ENCODE measurements at places on chromosomes 11 and 22.

DNA sequence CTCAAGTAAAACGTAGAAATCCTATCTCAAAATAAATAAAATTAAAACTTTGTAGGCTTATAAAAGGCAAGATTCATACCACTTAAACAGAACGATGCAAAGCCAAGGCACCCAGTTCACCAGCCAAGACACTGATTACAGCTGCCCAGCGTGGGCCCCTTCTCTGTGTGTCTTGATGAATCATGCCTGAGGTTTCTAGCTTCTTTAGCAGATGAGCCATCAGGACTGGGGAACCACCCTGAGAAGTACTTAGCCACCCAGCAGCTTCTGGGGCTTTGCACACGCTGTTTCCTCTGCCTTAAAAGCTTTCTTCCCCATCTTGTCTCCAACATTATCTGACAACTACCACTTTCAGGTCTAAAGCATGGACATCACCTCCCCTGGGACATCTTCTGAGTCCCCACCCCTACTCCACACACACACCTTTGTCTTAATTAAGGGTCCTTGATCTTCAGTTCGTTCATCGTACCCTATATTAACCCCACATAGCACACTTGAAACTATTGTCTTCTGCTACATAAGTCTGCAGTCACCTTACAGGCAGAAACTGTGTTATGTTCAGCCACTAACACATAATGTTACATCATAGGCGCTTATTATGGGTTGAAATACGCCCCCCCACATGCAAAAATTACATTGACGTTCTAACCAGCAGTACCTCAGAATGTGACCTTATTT, 8.7 kb upstream of the LAYN start:
- DNase-seq, result peak; percentile 86

GRCh38 chr11:94815705-94816344, 47.7 kb downstream of the AMOTL1 start:
- no peak for DNase-seq

DNA sequence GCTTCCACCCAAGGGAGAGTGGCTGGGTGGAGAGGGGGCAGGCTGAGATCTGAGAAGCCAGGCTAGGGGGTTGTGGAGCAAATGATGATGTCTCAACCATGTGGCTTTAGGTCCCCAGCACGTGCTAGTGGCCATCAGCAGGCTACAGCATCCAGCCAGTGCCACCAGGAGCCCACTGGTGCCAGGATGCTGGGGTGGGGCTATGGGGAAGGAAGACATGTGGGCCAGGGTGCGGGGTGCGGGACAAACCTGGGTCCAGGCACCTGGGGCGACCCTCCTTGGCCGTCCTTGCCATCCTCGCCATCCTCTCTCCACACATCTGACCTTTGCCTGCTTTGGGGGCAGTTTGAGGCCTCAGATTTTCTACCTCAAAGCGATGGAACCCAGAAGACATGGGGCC, 104.3 kb downstream of the KCNQ1 start:
- DNase-seq, result no peak

- DNase-seq, result no peak
Observed at GRCh38 chr22:49236541-49237075, 591.1 kb downstream of the BRD1 start.

GRCh38 chr11:111097191-111097590, 148.3 kb upstream of the POU2AF2 start:
- DNase-seq, result peak; percentile 55

DNA sequence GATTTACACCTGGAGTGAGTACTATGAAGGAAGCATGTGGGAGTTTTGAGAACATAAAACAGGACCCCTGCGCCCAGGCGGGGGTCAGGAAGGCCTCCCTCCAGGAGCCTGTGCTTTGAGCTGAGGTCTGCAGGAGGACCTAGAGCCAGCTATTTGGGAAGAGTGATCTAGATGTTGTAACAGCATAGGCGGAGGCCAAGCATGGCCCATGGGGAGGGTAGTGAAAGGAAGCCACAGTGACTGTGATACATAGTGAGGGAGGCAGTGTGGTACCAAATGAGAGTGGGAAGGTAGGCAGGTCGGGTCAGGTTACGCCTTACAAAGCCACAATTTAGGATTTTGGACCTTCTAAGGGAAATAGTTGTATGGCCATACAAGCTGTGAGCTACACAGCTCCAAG, 147.5 kb downstream of the PARVA start:
- no peak for DNase-seq

DNA sequence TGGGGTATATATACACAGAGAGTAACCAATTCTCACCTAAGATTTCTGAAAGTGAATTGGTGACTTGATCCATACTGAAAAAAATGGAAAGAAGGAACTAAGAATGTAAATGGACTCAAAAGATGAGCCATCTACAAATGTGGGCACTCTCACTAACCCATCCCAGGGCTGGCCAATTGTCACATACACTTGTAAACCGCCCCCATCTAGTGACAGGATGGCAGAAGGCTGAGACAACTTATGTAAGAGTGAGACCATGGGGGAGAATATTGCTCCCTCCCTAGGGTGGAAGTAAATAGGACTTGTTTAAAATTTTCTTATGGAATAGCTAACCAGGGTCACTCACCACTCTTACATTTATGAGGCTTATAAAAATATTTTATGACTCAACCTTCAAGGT, 377.1 kb upstream of the ISX start:
- DNase-seq, result no peak

DNA sequence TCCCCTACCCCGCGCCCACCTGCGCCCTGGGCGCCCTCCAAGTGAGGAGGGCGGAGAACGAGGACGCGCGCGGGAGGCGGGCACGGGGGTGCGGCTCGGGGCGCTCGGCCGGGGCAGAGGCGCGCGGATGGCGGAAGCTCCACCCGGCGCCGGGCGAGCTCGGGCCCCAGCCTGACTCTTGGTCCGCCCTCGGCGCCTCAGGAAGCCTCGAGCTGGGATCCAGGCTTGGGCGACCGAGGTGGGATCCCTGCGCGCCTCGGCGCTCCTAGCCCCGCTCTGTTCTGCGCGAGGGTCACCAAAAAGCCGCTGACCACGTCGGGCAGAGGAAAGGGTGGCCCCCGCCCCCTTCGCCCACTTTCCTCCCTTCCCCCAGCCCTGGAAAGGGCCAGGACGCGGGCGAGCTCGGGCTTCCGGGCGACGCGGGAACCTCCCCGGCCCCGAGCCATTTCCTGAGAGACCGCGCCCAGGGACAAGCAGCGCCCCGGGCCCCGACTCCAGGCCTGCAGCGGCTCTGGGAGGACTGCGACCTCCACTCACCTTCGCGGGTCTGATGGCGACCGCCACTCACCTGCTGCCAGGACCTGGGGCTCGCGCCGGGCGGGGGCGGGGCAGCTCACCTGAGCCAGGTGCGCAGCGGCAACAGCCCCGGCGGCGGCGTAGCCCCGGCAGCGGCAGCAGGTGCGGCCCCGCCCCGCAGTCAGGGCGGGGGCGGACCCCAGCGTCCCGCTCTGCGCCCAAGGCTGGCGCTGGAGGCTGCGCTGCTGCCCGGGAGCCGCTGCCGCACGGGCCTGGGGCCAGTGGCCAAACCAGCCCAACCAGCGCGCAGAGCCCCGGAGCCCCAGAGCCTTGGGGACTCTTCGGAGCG, 2.2 kb upstream of the SIGIRR start:
- peak; percentile 78 for DNase-seq

All from suppressor macrophage (primary cell).